ENCODE measurements at places on chromosomes 3 and 15.
A peak's percentile ranks its signal among the peaks of the same experiment; 100 is the strongest.

DNA sequence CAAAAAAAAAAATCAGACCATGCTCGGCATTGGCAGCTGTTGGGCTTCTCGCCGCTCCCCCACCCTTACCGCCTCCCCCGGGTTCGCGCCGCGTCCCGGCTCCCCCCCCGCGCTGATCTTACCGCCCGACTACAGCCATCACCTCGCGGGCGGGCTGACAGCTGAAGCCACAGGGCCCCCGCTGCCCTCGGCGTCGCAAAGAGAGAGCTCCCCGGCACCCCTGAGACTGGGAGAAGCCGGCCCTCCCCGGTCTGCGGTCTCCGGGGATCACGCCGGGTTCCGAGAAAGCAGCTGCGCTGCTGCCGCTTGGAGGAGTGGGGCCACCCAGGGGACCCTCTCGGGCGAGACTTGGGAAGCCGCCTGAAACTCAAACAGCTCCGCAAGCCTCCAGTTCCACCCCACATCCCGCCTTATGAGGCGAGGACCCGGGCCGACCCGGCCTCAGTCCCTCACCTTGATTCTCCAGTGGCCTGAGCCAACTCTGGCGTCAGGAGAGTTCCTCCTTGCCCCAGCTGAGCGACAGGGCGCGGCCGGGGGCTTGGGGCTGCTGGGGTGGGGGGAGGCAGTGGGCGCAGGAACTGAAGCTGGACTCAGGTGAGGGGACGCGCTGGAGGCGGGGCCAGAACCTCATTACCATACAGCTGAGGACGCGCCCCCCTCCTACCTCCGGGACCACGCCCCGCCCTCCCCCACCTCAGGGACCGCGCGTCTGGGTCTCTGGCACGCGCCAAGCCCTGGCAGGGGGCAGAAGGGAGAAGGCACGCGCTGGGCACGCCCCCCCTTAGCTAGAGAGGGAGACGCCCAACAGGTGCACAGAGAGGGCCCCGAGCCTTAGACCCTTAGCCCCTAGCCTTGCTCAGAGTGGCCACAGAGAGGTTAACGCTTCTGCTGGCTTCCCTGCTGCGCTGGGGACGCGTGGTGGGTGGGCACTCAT is 1.0 kb upstream of the DLL4 start:
- DNase-seq = no peak

- DNase-seq = no peak
Observed at GRCh38 chr3:171783086-171783485, 27.2 kb downstream of the PLD1 start.

DNA sequence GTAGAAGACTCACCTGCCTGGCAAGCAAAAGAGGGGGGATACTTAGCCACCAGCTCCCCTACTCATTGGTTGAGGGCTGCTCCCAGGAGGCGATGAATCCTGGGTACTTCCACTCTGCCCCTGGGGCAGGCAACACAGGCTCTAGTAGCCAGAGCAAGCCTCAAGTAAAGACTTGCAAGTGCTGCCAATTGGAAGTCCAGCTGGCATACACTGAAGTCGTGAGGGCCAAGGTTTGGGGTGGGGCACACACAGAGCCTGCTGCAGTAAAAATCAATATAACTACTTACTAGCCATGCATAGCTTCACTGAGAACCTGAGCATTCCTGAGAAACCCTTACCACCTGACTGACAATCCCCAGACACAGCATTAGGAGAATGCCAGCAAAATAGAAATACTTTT is 123.0 kb upstream of the EIF1B start:
- no peak for DNase-seq

GRCh38 chr3:51954713-51955112 is 468 bp upstream of the GPR62 start:
- DNase-seq = no peak

GRCh38 chr15:92449476-92449875 is 55.8 kb downstream of the ST8SIA2 start:
- no peak for DNase-seq

DNA sequence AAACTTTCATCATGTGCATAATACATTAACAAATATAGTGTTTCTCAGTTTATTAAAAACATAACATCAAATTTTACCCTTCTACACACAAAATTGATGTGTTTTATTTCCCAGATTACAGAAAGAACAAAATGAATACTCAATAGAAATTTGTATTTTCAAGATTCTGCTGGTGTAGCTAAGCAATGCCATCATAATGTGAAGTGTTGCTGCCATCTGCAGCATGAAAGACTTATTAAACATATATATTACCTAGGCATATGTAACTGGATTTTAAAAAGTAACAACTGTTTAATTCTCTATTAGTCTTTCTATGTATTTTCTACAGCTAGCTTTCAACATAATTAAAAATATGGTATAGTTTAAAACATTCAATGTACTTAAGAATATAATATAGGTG is 27.5 kb downstream of the PLSCR5 start:
- peak; percentile 31 for DNase-seq

DNA sequence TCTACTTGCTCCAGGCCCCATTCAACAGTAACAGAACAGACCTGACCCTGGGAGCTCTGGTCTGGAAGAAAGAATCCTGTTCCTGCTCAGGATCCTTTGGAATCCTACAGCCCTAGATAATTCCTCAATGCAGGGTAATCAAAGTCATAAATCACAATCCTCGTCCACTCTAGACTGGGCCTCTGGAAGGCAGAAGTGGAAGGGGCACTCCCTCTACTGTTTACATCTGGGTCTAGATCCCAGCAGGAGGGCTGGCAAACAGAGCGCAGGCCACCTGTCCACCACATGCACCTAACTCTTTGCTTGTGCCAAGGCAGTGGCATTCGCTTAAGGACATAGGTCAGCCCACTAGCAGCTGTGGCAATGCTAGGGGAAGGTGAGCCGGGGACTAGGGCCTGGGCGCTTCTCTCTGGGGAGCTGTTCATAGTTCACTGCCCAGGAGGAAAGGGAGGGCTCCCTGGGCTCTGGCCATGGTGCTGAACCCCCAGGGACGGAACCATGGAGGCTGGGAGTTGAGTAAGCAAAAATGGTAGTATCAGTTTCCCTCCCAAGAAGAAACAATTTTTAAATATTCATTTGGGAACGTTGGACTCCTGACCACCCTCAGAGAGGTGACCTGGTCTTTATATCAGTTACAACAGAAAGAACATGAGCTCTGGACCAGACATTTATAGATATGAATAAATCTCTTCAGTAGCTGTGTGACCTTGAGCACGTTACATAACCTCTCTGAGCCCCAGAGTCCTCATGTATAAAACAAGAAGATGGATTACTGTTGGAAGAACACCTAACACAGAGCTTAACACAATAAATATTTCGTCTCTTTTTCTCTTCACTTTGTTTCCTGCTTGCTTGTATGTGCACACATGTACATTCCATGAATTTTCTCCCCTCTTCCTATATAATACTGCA is 90.2 kb downstream of the NTRK3 start:
- no peak for DNase-seq

GRCh38 chr15:55742927-55743728 is at the start of gene PRTG:
TSS of gene PRTG (minus strand) at chr15:55743152. CDS start at chr15:55742931, 221 bp downstream.
- DNase-seq = peak; percentile 21

DNA sequence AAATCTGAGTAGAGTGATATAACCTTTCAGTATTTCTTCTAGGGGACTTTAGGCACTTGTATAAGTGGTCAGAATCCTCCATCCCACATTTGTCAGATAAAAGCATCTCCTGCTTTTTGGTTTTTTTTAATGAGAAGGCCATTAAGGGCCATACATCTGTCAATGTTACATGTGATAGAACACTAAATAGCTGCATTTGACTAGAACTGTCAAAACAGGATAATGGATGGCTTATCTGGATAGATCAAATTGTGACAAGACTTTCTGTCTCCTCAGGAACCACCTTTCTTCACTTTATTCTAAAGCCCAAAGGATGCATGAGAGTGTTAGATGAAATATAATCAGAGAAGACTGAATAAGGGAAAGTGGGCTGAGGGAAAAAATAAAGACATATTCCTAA is 533.4 kb upstream of the TGFBR2 start:
- DNase-seq = no peak

GRCh38 chr3:105518203-105518602 is 151.5 kb downstream of the ALCAM start:
- DNase-seq = no peak

GRCh38 chr3:187871204-187871591 is 125.9 kb upstream of the BCL6 start:
- DNase-seq = no peak

All from skeletal muscle cell (primary cell).